ENCODE measurements at places on chromosomes 4 and X.

GRCh38 chrX:41522671-41523070 lies 75.5 kb downstream of the NYX start:
- no peak for DNase-seq

GRCh38 chr4:86043755-86044592 lies 315.9 kb downstream of the MAPK10 start:
- no peak for DNase-seq

DNA sequence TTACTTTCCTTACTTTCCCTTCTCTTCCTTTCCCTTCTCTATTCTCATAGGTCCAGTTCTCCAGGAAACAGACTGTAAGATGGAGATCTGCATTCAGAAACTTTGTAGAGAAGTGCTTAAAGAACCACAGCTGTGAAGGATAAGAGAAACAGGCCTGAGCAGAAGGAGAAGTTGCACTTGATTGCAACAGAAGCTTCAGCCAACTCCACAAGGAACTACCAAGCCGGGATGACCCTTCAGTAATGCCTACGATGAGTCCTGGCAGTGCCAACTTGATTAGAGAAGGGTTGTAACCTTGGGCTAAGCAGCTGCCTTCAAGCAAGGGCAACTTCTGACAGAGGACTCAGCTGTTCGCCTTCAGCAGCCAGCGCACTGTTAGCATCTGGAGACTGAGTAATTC lies 413.3 kb upstream of the RASGEF1B start:
- DNase-seq = no peak

DNA sequence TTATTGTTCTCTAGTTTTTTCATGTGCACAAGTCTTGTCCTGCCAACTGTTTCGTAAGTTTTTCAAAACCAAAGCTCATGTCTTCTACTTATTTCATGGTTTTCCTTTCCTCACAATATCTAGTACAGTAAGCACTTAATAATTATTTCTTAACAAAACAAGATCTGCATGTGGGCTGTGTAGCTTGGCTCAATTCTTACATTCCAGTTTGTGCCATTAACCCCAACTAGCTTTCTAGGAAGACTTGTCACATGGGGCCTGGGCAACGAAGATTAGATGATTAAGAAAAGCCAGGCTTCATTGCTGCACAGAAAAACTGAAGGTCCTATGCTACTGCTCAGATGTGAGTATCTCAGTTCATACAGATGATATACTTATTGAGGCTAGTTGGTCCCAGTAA lies 155.3 kb upstream of the TEX13A start:
- no peak for DNase-seq

DNA sequence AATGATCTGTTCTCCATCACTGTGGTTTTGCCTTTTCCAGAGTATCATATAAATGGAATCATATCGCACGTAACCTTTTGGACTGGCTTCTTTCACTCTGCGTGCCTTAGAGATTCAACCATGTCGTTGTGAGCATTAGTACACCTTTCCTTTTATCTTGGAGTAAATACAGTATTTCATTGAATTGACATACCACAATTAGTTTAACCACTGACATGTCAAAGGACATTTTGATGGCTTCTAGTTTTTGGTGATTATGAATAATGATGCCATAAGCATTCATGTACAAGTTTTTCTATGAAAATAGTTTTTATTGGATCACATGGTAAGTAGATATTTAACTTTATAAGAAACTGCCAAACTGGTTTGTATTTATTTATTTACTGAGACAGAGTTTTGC lies 35.2 kb downstream of the DDX3X start:
- no peak for DNase-seq

DNA sequence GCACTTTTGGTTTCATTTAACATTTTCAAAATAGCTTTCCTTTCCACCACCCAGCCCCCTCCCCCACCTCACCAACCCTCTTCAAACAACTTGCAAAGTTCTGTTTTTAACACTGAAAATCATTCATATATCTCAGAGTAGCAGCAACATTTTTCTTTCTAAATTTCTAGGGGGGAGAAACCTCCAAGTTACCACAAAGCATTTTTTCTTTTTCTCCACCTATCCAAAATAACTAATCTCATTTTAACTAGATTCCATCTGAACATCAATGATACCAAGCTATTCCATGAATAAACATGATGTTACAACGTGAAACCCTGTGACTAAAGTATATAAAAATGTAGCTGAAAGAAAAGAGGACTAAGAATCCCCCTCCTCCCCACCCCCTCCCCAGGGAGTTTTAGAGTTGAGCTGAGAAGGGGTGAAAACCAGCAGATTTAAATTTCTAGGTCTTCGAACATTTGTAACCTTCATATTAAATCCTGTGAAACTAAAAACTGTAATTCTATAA lies 5.2 kb downstream of the LDB2 start:
- DNase-seq = no peak

GRCh38 chr4:129248621-129249020 lies 152.7 kb downstream of the C4orf33 start:
- no peak for DNase-seq

DNA sequence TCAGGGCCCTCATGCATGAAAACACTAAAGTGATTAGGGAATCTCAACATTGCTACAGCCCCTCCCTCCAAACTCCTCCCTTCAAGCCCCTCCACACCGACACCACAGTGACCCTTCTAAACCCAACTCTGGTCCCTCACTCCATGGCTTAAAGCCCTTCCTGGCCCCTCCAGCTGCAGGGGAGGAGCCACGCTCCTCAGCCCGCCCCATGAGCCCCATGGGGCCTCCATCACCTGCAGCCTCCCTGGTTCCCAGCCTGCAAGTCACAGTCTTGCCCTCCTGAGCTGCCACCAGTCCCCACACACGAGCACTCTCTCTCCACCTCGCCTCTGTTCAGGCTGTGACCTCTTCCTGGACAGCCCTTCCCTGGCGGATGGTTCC lies 31.2 kb downstream of the PPP2R2C start:
- no peak for DNase-seq
